ENCODE measurements at places on chromosomes 6 and 20. TPM values are rescaled to one million over a fixed set of nuclear protein-coding genes. Genes with fewer than 3 reads are reported as not detected.

DNA sequence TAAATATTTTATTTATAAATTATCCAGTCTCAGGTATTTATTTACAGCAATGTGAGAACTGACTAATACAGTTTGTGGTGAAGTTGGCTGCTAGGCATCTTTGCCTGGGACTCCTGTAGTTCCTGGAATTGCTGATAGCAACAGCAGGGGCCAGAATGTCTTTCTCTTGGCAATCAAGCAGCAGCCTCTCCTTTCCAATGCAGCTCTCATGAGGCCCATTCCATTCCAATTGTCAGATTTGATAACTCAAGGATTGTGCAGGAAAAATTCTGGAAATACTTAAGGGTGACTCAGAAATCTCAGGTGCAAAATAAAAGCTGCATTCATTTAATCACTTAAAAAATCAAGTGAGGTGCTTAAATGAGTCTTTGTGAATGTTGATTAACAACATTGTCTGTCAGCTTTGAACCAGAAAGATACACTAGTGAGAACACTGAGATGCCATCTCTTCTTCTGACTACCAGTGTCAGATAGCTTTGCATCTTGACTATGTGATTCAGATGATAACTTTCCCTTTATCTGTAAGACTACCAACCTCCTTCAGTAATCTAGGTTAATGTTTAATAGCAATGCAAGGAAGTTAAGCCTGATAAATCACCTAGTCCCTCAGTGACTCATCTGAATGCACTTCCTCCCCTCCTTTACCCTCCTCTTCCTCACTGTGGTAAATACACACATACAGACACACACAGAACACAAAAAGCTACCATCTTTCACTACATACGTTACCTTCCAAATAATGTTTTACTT lies 32.1 kb upstream of the COL21A1 start:
- no peaks in the 10 kb centered on the region for H3K36me3 ChIP-seq
- H3K27me3 ChIP-seq, result no peaks in the 10 kb centered on the region
- DNase-seq, result peak; percentile 71
- H3K4me3 ChIP-seq, result no peak overlapping the region
- no peak overlapping the region for H3K27ac ChIP-seq
- H3K4me1 ChIP-seq, result no peaks in the 10 kb centered on the region

- no peaks in the 10 kb centered on the region for H3K27me3 ChIP-seq
- peak overlapping the region; percentile 15 for H3K27ac ChIP-seq
- H3K4me3 ChIP-seq, result no peak overlapping the region
- H3K4me1 ChIP-seq, result no peaks in the 10 kb centered on the region
These were observed 131.3 kb downstream of the HACE1 start for GRCh38 chr6:104728448-104728847.

The LAMA2 gene
- total RNA-seq, result 1.7 TPM

The MYCT1 gene
- total RNA-seq, result 0.61 TPM

DNA sequence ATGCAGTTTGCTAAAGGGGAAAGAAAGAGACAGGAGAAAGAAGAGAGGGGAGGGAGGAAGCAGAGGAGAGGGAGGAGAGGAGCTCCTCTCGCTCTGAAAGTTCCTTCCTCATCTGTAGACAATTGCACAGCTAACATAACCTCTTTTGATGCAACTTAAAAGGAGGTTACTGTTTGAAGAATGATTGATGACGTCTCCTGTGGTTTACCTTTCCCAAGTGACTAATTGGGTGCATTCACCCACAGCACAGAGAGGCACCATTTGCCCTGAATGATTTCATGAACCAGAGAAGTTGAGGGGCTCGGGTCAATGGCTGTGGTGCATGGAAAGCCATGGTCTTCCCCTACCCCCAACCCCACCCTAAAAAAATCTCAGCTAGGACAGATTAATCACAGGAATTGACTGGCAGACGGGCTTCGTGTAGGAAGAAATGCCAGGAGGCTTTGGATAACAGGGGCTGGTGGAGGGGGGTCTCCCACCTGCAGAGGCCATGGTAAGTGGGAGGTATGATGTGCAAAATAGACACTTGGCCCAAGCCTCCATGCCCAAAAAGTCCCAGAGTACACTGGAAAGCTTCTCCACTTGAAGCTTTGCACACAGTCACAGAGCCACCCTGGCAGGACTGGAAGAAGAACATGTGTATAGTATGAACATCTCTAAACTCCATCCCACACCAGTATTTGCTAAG lies 213.7 kb downstream of the ANKRD60 start:
- peak overlapping the region; percentile 36 for H3K27ac ChIP-seq
- no peaks in the 10 kb centered on the region for H3K36me3 ChIP-seq
- peak; percentile 68 for DNase-seq
- H3K27me3 ChIP-seq, result no peaks in the 10 kb centered on the region
- H3K4me1 ChIP-seq, result peaks cover 35% of the 10 kb centered on the region
- no peak overlapping the region for H3K4me3 ChIP-seq

The ETV7 gene
- total RNA-seq, result 2.4 TPM

DNA sequence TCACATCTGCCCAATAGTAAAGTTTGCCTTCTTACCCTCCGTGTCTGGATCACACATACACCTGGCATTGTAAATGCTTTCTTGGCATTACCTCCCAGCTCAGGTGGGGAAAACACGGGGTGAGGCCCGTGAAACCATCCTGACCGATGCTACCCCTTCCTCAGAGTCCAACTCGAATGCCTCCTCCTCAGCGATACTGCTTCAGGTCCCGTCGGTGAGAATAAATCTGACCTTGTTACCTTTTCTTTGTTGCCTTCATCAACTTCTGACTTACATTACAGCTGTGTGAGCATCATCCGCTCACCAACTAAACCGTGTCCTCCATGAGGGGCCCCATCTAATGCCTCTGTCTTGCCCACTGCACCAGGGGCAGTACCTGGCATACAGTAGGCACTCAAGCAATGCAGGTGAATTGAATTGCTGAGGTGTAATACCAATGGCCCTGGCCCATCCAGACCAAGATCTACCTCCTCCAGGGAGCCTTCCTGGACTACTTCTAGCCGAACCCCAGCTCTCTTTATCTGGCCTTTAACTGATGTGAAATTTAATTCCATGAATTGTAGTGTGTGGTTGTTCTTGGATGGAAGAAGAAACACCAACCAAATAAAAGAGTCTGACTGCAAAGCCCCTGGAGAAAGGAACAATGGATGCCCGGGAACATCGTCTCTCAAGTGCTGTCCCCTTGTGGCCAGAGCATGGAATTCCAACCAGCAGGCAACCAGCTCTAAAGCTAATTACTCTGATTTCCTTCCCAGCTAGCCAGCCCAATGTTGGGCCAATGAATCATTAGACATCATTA lies 141.5 kb downstream of the ANKRD60 start:
- H3K27me3 ChIP-seq, result no peaks in the 10 kb centered on the region
- no peak overlapping the region for H3K27ac ChIP-seq
- peaks cover 7% of the 10 kb centered on the region for H3K4me1 ChIP-seq
- no peaks in the 10 kb centered on the region for H3K36me3 ChIP-seq
- no peak for DNase-seq

The ZFP57 gene
- 0.36 TPM for total RNA-seq

DNA sequence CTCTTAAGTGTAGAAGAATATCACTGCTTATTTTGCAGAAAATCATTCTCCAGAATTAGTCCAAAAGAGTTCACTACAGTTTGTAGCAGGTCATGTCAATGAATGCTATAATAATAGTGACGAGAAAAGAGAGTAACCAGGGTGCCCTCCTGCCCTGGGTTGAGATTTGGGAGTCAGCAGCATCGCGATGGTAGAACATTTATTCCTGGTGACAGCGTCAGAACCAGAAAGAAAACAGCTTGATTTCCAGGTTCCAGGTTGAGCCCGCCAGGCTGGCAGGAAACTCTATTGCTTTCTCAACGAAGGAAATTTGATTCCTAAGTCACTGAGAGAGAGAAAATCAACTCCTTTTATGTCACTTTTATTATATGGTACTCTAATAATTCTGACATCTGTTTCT lies 550.3 kb downstream of the QKI start:
- H3K27me3 ChIP-seq, result no peaks in the 10 kb centered on the region
- H3K4me1 ChIP-seq, result no peaks in the 10 kb centered on the region
- no peak overlapping the region for H3K4me3 ChIP-seq

GRCh38 chr6:39800034-39801032 lies 8.2 kb downstream of the DAAM2 start:
- no peaks in the 10 kb centered on the region for H3K27me3 ChIP-seq
- DNase-seq, result peak; percentile 9
- peaks cover 27% of the 10 kb centered on the region for H3K4me1 ChIP-seq
- H3K36me3 ChIP-seq, result no peaks in the 10 kb centered on the region
- H3K4me3 ChIP-seq, result no peak overlapping the region

The TNNC2 gene
- not detected for total RNA-seq

The RAD21L1 gene
- total RNA-seq, result 0.34 TPM

GRCh38 chr6:40671001-40671693 lies 84.0 kb upstream of the LRFN2 start:
- H3K4me3 ChIP-seq, result no peak overlapping the region
- H3K4me1 ChIP-seq, result no peaks in the 10 kb centered on the region
- no peak overlapping the region for H3K27ac ChIP-seq
- H3K27me3 ChIP-seq, result no peaks in the 10 kb centered on the region

GRCh38 chr20:26169506-26169905 lies 472.9 kb upstream of the ZNF337 start:
- H3K36me3 ChIP-seq, result no peaks in the 10 kb centered on the region
- peaks cover 13% of the 10 kb centered on the region for H3K4me1 ChIP-seq
- H3K4me3 ChIP-seq, result no peak overlapping the region
- no peaks in the 10 kb centered on the region for H3K27me3 ChIP-seq
- peak; percentile 82 for DNase-seq

The TBX18 gene
- 12.2 TPM for total RNA-seq

DNA sequence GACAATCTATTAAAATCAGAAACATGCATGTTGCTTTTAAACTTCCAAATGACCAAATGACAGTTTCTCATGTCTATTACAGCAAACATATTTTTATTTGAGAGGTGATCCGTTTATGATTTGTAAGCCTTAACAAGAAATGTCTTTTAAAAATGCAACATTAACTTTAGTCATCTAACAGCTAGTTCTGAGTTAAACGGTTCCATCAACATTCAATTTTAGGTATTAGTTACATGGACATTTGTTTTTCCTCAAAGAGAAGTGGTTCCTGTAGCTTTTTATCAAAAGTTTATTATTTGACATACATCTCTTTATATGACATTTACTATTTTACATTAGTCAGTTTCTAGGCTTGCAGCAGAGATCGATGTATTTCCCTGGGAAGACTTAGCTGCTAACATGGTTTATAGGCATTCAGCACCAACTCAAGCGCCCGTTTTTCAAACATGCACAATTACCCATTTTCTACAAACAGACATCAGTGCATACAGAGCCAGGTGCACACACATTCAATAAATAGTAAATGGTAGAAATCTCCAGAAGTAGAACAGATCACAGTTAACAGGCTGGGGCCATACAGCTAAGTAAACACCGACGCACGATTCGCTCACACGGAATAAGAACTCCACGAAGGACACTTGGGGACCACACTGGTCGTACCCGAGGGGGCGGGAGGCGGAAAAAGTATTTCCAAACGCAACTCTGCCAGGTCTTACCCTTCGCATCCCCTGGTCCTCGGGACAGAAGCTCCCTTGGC lies 882 bp downstream of the CNR1 start:
- H3K4me1 ChIP-seq, result peaks cover 4% of the 10 kb centered on the region
- peaks cover 47% of the 10 kb centered on the region for H3K27me3 ChIP-seq
- peak overlapping the region; percentile 59 for H3K4me3 ChIP-seq
- no peak for DNase-seq
- no peaks in the 10 kb centered on the region for H3K36me3 ChIP-seq

The C4B gene
- 3.7 TPM for total RNA-seq

DNA sequence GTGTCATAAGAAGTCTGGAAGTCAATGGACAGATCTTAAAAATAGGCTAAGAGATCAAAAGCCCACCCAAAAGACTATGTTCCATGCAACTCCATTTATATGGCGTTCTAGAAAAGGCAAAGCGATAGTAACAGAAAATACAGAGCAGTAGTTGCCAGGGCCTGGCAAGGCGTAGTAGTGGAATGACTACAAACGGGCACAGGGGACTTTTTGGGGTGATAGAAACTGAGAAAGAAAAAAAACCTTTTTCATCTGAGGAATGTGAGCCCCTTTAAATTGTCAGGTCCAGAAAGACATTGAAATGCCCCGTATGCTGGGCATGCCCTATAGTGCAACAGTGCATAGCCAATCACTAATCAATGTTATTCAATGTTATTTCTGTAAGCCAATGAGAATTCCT lies 47.2 kb upstream of the FAM50B start:
- H3K27me3 ChIP-seq, result no peaks in the 10 kb centered on the region
- peaks cover 35% of the 10 kb centered on the region for H3K4me1 ChIP-seq
- no peak for DNase-seq
- H3K36me3 ChIP-seq, result no peaks in the 10 kb centered on the region
- H3K27ac ChIP-seq, result peak overlapping the region; percentile 51
- no peak overlapping the region for H3K4me3 ChIP-seq

DNA sequence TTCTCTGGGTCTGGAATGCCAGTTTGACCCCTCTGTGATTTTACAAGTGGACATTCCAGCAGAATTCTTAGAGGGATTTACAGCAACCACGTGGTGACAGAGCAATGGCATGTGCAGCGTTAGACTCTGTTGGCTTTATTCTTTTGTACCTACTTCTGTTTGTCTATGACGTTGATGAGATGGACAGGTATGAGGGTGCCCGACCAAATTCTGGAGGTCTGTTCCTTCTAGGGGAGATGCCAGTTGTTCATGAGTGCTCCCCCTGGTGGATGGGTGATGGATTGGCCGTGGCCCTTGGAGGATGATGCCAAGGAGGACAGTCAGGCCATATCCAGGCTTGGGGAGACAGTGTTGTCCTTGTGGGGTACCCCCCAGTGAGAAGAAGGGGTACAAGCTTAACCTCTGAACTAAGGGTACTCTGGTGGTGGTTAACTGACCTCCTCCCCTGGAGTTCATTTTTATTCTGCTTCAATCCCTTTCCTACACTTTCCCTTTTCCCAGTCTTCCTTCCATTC lies 198.6 kb downstream of the DTNBP1 start:
- no peak for DNase-seq
- peaks cover 5% of the 10 kb centered on the region for H3K36me3 ChIP-seq
- no peaks in the 10 kb centered on the region for H3K27me3 ChIP-seq
- no peak overlapping the region for H3K4me3 ChIP-seq
- peaks cover 4% of the 10 kb centered on the region for H3K4me1 ChIP-seq

GRCh38 chr6:118780668-118781067 lies 113.3 kb upstream of the ASF1A start:
- DNase-seq, result no peak
- no peaks in the 10 kb centered on the region for H3K27me3 ChIP-seq
- no peak overlapping the region for H3K4me3 ChIP-seq
- H3K36me3 ChIP-seq, result no peaks in the 10 kb centered on the region
- H3K27ac ChIP-seq, result no peak overlapping the region

- H3K4me1 ChIP-seq, result no peaks in the 10 kb centered on the region
- no peak for DNase-seq
- H3K36me3 ChIP-seq, result no peaks in the 10 kb centered on the region
- H3K27me3 ChIP-seq, result no peaks in the 10 kb centered on the region
These were observed 206.4 kb upstream of the HDDC2 start for GRCh38 chr6:125507987-125508655.

The SLC26A8 gene
- not detected for total RNA-seq
